NCI-H526 treated with DMSO at 0.1 percent for 48 hours (cell line): ENCODE measurements at places on chromosomes 6 and 20.

DNA sequence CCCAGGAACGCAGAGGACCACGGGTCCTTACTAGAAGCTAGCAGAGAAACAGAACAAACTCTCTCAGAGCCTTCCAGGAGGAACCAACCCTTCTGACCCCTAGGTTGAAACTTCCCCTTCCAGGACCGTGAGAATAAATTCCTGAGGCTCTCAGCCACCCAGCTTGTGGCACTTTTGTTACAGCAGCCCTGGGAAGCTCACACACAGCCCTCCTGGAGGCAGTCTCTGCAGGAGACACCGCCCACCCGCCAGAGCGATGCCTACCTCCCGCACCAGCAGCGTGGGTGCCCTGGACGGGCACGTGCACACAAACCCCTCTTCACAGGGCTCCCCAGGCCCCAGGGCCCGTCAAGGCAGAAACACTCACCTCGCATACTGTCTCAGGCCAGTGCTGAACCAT is 4.2 kb downstream of the RNASET2 start:
- DNase-seq = no peak

- no peak for DNase-seq
These were observed 12.0 kb downstream of the SLC12A5 start for GRCh38 chr20:46040902-46041535.

GRCh38 chr20:63128956-63129355 is 87.0 kb downstream of the YTHDF1 start:
- DNase-seq = no peak

GRCh38 chr20:37700301-37700700 is 6.5 kb downstream of the CTNNBL1 start:
- no peak for DNase-seq

- DNase-seq = no peak
These were observed 259.8 kb upstream of the SOX4 start for GRCh38 chr6:21333715-21334114.

DNA sequence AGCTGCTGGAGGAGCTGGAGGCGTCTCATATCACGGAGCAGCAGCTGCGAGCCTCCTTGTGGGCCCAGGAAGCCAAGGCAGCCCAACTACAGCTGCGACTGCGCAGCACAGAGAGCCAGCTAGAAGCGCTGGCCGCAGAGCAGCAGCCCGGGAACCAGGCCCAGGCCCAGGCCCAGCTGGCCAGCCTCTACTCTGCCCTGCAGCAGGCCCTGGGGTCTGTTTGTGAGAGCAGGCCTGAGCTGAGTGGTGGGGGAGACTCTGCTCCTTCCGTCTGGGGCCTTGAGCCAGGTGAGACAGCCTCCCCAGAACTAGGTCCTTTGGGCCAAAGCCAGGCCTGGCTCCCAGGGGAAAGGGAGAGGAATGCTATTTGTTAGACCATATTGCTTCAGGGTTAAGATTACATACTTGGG is 31.7 kb downstream of the C20orf173 start:
- DNase-seq = no peak

DNA sequence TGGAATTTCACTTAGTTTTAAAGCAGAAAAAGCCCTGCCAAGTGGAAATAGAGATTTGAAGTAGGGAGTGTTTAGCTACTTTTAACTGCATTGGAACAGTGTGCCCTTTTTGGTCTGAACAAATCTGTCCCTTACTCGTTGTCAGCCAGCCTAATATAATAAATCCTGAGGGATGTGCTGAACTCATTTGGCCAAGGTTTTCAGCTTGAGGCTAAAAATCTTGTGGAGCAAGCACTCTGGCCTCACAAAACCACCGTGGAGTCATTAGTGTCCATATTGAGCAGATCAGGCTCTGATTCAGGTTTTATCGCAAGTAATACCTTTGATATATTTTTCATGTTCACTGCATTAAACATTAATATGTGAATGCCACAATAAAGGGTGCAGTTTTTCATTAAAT is 383.5 kb downstream of the FRK start:
- no peak for DNase-seq

GRCh38 chr6:46914279-46914810 is 7.4 kb downstream of the ADGRF5 start:
- no peak for DNase-seq

GRCh38 chr6:37149745-37150144 is 20.2 kb upstream of the PIM1 start:
- no peak for DNase-seq

GRCh38 chr20:11912659-11913415 is 4.9 kb upstream of the BTBD3 start:
- DNase-seq = no peak

GRCh38 chr20:35972462-35972861 is 4.1 kb downstream of the CNBD2 start:
- peak; percentile 28 for DNase-seq

DNA sequence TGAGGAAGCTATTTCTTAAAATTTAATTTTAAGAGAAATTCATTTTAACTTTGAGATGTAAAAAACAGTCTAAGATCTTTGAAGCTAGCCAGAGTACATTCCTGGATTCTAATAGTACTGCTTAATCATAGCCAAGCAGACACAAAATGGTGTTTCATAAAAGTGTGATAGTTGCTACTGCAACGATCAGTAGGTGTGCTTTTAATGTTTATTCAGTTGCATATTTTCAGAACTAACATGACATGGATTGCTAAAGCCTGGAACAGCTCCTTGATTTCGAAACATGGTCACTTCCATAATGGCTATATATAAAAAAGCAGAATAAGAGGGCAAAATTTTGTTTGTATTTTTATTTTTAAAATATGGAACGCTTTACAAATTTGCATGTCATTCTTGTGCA is 35.5 kb downstream of the SESN1 start:
- DNase-seq = no peak

DNA sequence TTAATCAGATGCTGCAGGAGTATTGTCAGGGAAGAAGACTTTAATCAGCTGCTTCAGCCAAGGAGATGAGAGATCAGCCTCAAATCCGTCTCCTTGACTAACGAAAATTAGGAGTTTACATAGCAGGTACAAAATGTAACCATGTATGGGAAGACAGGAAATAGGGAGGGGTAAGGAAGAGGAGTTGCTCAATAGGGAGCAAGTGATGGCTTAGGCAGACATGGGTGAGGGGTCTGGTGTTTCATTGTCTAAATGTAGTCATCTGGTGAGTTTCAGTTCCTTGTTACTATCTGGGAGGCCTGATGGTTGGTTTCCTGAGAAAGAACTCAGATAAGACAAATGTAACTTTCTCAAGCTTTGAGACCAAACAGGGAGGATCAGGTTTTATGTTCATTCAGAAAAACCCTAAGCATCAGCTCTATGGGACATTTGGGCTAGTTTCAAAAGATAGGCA is 217.3 kb upstream of the SULF2 start:
- DNase-seq = no peak

DNA sequence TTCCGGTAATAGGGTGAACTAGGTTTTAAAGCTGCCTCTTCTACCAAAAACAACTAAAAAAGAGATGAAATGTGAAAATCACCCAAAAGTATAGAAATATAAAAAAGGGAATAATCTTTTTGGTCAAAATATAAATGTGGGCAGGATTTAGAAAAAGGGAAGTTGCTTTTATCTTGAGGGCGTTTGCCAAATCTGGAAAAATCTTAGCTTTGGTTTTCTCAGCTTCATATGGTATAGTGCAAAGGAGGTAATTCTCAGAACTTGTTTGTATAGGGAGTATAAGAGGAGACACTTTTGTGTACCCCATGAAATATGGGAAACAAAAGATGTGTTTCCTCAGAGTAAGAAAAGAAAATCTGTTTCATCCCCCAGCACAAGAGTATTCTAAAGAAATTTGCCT is 54.2 kb upstream of the TRIM26 start:
- no peak for DNase-seq

DNA sequence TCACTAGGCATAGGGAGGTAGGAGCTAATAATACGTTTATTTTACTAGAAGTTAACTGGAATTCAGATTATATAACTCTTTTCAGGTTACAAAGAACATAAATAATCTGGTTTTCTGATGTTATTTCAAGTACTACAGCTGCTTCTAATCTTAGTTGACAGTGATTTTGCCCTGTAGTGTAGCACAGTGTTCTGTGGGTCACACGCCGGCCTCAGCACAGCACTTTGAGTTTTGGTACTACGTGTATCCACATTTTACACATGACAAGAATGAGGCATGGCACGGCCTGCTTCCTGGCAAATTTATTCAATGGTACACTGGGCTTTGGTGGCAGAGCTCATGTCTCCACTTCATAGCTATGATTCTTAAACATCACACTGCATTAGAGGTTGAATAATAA is 1.1 kb downstream of the HFE start:
- DNase-seq = no peak

DNA sequence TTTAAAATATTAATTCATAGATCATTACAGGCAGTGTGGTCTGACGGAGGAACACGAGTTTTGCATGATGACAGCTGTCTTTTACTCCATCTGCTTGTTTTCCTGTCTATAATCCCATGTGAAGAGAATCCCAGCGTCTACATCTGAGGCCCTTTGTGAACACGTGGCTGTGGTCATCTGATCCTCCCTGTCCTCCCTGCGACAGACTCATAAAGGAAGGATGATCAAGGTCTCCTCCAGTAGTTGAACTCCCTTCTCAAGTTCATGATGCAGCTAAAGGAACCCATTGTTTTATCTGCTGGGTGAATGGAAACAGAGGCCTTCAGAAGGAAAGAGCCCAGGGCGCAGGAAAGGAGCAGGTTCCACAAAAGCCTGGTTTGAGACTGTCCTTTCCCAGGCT is 435.8 kb upstream of the JARID2 start:
- DNase-seq = no peak

DNA sequence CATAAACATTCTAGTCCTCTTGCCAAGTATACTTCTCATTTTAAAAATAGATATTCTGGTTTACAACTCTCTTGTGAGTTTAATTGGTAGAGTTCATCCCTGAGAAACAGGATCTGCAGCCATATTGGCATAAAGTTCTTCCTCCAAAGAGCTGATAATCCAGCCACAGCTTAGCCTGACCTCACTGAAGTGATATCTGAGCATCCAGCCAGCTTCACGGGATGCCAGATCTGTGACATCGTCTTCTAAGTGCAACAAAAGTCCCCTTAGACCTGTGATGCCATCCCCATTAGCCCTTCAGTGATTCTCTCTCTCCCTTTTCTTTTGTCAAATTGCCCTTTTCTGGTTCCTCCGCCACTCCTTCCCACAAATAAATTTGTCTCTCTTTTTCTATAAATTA is 180.6 kb upstream of the STXBP5 start:
- DNase-seq = no peak

GRCh38 chr6:151911401-151911800 is 103.9 kb downstream of the ESR1 start:
- no peak for DNase-seq

DNA sequence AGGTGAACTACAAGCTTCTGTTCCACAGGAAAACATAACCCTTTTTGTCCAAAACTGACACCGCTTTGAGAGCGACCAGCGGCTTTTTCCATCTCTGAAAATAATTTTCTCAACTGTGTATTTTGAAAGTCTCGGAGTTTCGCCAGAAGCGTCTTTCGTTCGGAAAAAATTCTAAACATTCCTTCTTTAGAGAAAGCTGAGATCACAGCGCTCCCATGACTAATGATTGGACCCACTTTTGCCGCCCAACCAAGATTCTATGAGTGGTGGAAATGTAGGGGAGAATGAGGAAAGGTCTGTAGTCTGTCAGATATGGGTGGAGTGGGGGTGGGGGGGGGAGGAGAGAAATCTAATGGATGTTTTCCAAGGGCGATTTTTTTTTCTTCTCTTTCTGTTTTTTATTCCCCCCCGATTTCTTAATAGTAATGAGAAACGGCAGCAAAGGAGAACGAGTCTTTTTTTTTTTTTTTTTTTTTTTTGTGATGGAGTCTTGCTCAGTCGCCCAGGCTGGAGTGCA is 189.3 kb downstream of the TRIM27 start:
- no peak for DNase-seq

- no peak for DNase-seq
These were observed 565.1 kb upstream of the FLRT3 start for GRCh38 chr20:14902432-14903089.

- no peak for DNase-seq
These were observed 3.1 kb upstream of the MRGBP start for GRCh38 chr20:62792940-62793756.

- no peak for DNase-seq
These were observed 113.6 kb upstream of the CCDC28A start for GRCh38 chr6:138659998-138660397.

- no peak for DNase-seq
These were observed 359.1 kb upstream of the FLRT3 start for GRCh38 chr20:14696478-14696877.

- DNase-seq = no peak
These were observed 120.1 kb downstream of the SNX5 start for GRCh38 chr20:17848249-17849048.

DNA sequence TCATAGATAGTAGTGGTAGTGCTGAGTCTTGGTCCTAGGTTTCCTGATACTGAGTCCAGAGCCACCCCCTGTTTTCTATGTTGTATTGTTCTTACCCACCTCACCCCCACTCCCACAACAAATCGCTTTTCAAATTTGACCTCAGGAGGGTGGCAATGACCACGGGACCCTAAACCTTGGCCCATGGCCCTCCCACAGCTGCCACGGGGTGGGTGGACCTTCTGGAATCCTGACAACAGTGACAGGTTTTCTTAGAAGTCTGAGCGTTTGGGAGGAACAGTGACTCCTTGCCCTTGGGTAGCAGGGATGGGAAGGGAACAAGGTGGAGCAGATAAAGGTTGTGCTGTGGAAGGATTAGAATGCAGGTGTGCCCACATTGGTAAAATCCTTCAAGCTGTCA is 36.9 kb downstream of the TGM3 start:
- no peak for DNase-seq

- DNase-seq = no peak
These were observed 7.9 kb downstream of the ACSS1 start for GRCh38 chr20:25050082-25050481.

DNA sequence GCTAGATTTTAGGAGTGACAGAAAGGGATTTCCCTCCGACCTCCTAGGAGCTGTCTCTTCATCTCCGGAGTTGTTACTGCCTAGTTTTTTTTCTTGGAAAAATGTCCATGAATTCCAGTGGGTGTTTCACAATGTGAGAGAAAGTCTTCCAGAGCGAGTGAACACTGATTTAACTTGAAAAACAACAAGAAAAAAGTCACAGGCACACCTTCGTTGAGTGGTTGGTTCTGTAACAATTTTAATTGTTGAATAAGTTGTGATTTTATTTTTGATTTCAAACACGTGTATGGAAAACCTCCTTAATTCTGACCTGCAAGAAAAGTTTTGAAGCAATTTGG is 2.9 kb downstream of the TFAP2C start:
- no peak for DNase-seq

GRCh38 chr20:18421608-18422007 is 45.2 kb downstream of the DZANK1 start:
- no peak for DNase-seq
